ENCODE measurements at places on chromosomes 12 and 14. TPM values are rescaled to one million over a fixed set of nuclear protein-coding genes. Genes with fewer than 3 reads are reported as not detected.

The INHBC gene
- not detected for polyA plus RNA-seq

The DYRK4 gene
- 37.4 TPM for polyA plus RNA-seq

The FOXG1 gene
- polyA plus RNA-seq, result not detected

The CDCA3 gene
- 0.94 TPM for polyA plus RNA-seq

The TMEM119 gene
- 0.59 TPM for polyA plus RNA-seq

The TAS2R46 gene
- polyA plus RNA-seq, result not detected

The KICS2 gene
- polyA plus RNA-seq, result 12.4 TPM

The IGF1 gene
- not detected for polyA plus RNA-seq

The A2M gene
- not detected for polyA plus RNA-seq

The LGMN gene
- 25.2 TPM for polyA plus RNA-seq

The PTHLH gene
- not detected for polyA plus RNA-seq

The SLC25A47 gene
- polyA plus RNA-seq, result not detected

The SYT1 gene
- not detected for polyA plus RNA-seq

The SLC17A8 gene
- not detected for polyA plus RNA-seq

The OTUB2 gene
- polyA plus RNA-seq, result 0.56 TPM

The BCL2L14 gene
- not detected for polyA plus RNA-seq

The E2F7 gene
- not detected for polyA plus RNA-seq

The PIWIL1 gene
- polyA plus RNA-seq, result not detected

The ASIC1 gene
- 0.51 TPM for polyA plus RNA-seq

The SLC7A8 gene
- 1.2 TPM for polyA plus RNA-seq

The MDGA2 gene
- not detected for polyA plus RNA-seq

The PRB3 gene
- polyA plus RNA-seq, result not detected

The TRAF3 gene
- polyA plus RNA-seq, result 23.8 TPM

The LRP1-AS gene
- not detected for polyA plus RNA-seq

The MOAP1 gene
- polyA plus RNA-seq, result 59.4 TPM

The TAS2R8 gene
- not detected for polyA plus RNA-seq

The MAP1LC3B2 gene
- 5.9 TPM for polyA plus RNA-seq

The EML5 gene
- 1.8 TPM for polyA plus RNA-seq

The RNF212B gene
- polyA plus RNA-seq, result not detected

The ENDOU gene
- polyA plus RNA-seq, result not detected

The RPAP3 gene
- 36.7 TPM for polyA plus RNA-seq

Data from naive thymus-derived CD4-positive, alpha-beta T cell (primary cell).